ENCODE measurements at places on chromosomes 12 and 14. TPM values are rescaled to one million over a fixed set of nuclear protein-coding genes. Genes with fewer than 3 reads are reported as not detected.

The DCTN2 gene
- total RNA-seq = 80.5 TPM

DNA sequence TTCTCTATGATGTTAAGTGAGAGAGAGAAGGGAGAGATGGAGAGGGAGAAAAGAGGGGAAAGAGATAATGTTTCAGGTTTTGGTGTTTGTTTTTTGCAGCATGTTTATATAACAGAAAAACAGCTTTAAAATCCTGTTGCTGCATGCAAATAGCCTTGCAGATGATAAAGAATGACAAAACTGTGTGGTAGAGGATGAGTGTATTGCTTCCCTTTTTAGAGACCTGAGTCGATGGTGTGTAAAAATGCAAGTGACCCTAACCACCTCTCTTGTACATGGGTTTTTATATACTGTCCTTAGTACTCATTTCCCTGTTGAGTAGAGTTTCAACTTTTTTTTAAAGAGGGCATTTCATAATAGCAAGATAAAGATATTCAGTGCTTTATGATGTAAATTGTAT lies 249.1 kb downstream of the AKAP6 start:
- no peak for DNase-seq

DNA sequence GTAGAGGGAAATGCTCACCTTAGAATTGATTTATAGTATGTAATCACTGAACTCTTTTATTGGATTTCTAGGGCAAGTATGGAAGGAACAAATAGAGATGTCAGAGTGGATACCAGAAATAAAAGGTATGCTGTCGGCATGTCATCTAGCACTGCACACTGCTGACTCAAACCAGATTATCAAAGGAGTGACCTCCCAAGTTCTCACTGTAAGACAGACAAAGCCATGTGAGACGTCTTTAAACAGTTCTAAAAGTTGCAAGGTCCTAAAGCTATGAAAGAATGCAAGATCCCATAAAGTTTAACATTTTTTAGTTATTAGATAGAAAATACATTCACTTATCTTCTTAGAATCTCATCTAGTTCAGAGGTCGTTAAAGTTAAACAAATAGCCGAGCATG lies 70.0 kb upstream of the CPM start:
- DNase-seq = no peak

The NINJ2 gene
- total RNA-seq = 7.4 TPM

- DNase-seq = peak; percentile 54
Observed at GRCh38 chr12:53989227-53990113, 4.5 kb downstream of the HOXC10 start.

DNA sequence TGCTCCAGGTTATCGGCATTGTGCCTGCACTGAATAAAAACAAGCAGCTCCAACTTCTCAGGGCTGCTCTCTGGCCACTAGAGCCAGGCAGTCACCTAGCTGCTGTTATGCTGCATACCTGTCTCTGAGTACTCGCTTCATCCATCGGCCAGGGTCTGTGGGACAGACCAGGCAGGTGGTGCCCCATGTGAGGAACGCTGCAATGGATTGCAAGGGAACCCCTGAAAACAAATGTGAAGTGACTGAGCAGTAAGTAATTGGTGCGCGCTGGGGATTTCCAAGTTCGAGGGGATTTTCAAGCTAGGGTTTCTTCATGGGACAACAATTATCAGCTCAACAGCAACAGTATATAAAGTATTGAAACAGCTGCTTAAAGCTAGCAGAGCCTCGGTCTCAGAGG lies 965.3 kb downstream of the AACS start:
- no peak for DNase-seq

DNA sequence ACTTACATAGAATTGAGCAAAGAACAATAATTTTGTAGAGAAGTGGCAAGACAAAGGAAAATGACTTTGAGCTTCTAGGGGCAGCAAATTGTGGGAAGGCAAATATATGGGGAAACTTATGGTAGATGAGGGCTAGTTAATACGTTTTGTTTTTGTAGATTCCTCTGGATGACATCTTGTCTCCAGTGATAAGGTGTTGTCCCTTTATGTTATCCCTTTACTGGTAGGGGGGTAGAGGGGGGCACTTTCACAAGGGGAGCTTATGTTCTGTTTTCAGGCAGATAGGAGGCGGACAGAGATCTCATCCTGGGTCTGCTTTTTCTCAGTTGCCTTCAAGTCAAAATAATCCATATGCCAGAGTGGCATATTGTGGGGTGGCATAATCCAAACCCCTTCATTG lies 106.5 kb upstream of the AMIGO2 start:
- no peak for DNase-seq

The GLI1 gene
- total RNA-seq = 0.52 TPM
